Stimulated activated naive B cell treated with anti-CD40 and anti-IgM and Interleukin-4, amounts not matched to agents 10 μg/mL and 1 μg/mL and 100 μg/mL, for 72 hours (primary cell): ENCODE measurements at places on chromosomes 7 and 10.

DNA sequence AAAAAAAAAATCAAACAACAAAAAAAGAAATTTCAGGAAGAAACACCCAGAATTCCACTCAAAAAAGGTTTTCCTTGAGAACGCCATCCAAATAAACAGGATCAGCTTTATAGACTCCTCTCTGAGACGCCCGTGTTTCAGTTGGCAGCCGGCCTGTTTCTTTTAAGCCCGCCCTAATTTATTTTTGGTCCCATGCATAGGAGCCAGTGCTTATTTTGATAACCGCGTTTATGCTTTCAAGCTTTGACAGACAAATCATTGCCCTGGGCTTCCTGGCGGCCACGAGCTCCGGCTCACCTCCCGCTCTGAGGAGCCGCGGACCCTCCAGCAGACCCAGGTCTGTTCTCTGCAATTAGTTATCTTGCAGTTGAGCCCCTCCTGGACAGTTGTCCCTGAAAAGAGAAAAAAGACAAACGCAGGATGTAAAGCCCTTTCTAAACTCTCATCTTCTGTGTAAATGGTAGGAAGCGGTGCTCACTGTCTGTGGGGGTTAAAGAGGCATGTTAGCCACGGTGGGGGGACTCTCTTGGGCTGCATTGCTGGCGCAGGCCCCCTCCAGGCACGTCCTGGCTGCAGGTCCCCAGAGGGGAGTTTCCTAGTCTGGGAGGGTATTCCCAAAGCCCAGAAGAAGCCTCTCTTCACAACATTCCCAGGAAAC is 22.2 kb upstream of the UNCX start:
- peaks cover 3% of the 10 kb centered on the region for H3K4me1 ChIP-seq
- DNase-seq: no peak

DNA sequence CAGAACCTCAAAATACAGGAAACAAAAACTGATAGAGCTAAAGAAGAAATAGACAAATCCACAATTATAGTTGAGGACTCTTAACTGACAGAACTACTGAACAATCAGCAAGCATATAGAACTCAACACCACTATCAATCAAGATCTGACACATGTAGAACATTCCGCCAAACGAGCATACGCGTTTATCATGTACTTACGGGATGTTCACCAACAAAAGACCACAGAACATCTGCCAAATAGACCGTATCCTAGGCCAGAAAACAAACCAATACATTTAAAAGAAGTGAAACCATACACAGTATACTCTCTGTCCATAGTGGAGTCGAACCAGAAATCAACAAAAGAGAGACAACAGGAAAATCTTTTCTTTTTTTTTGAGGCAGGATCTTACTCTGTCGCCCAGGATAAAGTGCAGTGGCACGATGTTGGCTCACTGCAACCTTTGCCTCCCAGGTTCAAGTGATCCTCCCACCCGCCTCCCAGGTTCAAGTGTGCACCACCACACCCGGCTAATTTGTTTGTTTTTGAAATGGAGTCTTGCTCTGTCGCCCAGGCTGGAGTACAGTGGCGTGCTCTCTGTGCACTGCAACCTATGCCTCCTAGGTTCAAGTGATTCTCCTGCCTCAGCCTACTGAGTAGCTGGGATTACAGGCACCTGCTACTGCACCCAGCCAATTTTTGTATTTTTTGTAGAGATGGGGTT is 5.1 kb downstream of the GNA12 start:
- peaks cover 82% of the 10 kb centered on the region for H3K4me1 ChIP-seq
- no peaks in the 10 kb centered on the region for H3K27me3 ChIP-seq
- H3K36me3 ChIP-seq: peaks cover 53% of the 10 kb centered on the region
- peak overlapping the region; percentile 91 for H3K27ac ChIP-seq
- peak overlapping the region; percentile 69 for H3K4me3 ChIP-seq
- DNase-seq: peak; percentile 30

DNA sequence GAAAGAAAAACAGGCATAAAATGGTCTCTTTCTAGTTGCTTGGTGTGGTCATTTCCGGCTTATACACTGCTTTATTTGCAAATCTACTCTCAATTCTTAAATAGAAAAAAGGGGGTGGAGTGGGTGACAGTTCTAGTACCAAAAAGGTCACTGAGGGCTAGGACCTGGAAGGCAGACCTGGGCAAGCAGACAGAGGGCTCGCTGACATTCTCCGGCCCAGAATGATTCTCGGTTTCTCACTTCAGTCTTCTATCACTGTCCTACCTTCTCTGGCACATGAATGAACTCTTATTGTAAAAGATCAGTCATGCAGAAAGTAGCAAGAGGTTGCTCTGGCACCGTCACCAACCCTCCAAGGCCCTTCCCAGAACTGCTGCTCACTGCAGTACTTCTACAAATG is 54.0 kb downstream of the MALSU1 start:
- H3K27me3 ChIP-seq: peaks cover 8% of the 10 kb centered on the region
- no peak overlapping the region for H3K4me3 ChIP-seq
- no peaks in the 10 kb centered on the region for H3K4me1 ChIP-seq
- H3K36me3 ChIP-seq: no peaks in the 10 kb centered on the region
- no peak overlapping the region for H3K27ac ChIP-seq

DNA sequence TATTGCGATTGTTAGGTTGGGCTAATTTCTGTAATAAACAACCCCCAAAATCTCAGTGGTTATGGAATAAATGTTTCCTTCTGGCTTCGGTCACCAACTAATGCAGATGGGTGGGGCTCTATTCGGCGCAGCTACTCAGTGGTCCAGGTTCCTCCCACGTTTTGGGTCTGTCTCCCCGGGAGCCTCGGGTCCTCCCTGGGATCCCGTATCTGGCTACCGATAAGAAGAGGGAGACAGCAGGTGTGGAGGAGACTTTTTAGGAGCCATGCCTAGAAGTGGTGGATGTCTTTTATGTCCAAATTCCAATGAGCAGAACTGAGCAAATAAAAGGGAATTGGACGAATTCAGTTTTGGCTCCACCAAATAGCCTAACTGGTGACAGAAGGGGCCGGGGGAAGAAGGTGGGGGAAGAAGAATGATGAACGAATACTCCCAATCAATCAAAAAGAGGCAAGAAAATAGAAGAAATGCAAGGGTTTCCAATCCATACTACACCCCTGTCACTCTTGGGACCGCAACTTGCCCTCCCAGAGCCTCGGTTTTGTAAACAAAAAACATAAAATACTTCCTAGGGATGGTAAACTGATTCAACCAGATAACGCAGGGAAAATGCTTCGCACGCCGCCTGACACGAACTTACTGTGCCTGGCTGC is 498 bp upstream of the C10orf53 start:
- peaks cover 77% of the 10 kb centered on the region for H3K27me3 ChIP-seq
- H3K36me3 ChIP-seq: peaks cover 5% of the 10 kb centered on the region
- H3K27ac ChIP-seq: no peak overlapping the region
- DNase-seq: no peak
- peaks cover 8% of the 10 kb centered on the region for H3K4me1 ChIP-seq
- no peak overlapping the region for H3K4me3 ChIP-seq
